Hair follicular keratinocyte (primary cell): ENCODE measurements at places on chromosomes 7 and 10. TPM values are rescaled to one million over a fixed set of nuclear protein-coding genes. Genes with fewer than 3 reads are reported as not detected.

PLCE1 gene
- total RNA-seq = under 0.01 TPM in 2 replicates

ADAM8 gene
- total RNA-seq = 115 and 143 TPM in 2 replicates

ERVW-1 gene
- not detected in 2 replicates for total RNA-seq

GLRX3 gene
- 117 and 178 TPM in 2 replicates for total RNA-seq

ZNF485 gene
- total RNA-seq = 2.4 and 4.7 TPM in 2 replicates

GRK5 gene
- 5.7 and 7.4 TPM in 2 replicates for total RNA-seq

NOBOX gene
- total RNA-seq = not detected in 2 replicates

TMEM176A gene
- total RNA-seq = 0.23 TPM in 1 of 2 replicates, not detected in the other

PNLIPRP1 gene
- total RNA-seq = not detected in 2 replicates

PAX2 gene
- total RNA-seq = not detected in 2 replicates

SUPV3L1 gene
- total RNA-seq = 21.8 and 30.1 TPM in 2 replicates

PLEKHS1 gene
- not detected in 2 replicates for total RNA-seq

MOGAT3 gene
- total RNA-seq = not detected in 2 replicates

PNLIPRP3 gene
- total RNA-seq = 51.1 and 103 TPM in 2 replicates

NACAD gene
- total RNA-seq = 1.2 and 3.4 TPM in 2 replicates

OPN1SW gene
- total RNA-seq = not detected in 2 replicates

ASZ1 gene
- not detected in 2 replicates for total RNA-seq
